Activated naive CD4-positive, alpha-beta T cell treated with anti-CD3 and anti-CD28 coated beads, Interleukin-2, amount 10 ng/mL, durations not matched to agents 7 days and 5 days (primary cell): ENCODE measurements at places on chromosomes 1 and 21.

DNA sequence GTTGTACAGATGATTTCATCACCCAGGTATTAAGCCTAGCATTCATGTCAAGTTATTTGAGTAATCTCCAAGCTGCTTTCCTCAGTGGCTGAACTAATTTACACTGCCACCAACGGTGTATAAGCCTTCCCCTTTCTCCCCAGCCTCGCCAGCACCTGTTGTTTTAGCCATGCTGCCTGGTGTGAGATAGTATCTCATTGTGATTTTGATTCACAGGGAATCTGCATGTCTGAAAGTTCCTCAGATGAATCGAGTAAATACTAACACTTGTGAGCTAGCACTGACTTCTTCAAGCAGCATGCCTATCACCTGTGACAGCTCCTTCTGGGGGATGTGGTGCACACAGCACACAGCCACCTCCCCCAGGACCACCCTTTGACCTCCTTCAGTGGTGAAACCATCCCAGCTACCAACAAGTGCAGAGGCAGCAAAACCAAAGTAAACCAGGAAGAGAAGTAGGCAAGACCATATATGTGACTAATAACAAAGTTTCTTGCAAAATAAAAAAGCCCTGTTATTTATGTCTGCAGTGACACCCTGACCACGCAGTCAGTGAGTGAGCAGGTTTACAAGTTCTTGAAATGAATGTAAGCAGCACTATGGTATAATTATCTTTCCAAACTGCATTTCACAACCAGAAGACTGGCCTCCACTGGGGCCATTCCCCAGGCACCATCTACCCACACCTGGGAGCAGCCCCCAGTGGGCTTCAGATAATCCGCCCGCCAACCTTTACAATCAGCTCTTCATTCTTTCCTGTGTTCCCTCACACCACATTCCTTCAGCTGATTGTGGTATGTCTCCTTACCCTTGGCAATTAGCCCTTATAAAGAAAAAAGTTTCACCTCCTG, 173.8 kb downstream of the ETS2 start:
- no peak for DNase-seq

DNA sequence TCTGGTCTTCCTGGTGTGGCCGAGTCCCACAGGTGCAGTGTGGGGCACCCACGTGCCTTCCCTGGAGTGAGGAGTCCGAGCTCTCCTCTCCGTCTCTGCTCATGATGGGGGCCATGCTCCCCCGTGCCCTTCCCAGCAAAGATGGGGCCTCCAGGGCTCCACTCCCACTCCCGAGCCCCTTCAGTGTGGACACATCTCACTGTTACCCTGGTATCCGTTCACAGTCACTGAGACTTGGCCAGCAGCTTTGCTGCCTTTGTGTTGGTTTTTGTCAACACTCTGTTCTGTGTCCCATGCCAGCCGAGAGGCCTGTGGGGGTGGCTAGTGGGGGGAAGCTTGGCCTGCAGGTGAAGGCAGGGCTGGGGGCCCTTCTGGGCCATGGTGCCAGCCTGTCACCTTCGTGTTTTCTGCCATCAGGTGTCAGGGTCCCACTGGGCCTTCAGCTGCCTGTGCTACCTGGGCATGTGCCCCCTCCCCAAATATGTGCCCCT, 46.9 kb upstream of the POFUT2 start:
- DNase-seq = no peak

DNA sequence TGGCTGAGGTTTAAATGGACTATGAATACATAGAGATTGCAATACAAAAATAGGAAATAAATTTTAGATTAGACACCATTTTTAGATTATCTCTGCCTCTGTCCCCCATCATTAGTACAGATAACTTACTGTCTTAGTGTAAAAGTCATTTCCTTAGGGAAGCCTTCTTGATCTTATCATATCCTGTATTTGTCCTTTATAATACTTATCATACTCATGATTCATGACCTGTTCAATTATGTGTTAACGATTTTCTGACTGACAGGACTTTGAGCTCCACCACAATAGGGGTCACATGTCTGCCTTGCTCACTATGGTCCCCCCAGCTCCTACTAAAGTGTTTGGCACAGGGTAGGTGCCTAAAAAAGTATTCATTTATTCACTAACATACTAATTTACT, 14.6 kb downstream of the TEX38 start:
- no peak for DNase-seq

DNA sequence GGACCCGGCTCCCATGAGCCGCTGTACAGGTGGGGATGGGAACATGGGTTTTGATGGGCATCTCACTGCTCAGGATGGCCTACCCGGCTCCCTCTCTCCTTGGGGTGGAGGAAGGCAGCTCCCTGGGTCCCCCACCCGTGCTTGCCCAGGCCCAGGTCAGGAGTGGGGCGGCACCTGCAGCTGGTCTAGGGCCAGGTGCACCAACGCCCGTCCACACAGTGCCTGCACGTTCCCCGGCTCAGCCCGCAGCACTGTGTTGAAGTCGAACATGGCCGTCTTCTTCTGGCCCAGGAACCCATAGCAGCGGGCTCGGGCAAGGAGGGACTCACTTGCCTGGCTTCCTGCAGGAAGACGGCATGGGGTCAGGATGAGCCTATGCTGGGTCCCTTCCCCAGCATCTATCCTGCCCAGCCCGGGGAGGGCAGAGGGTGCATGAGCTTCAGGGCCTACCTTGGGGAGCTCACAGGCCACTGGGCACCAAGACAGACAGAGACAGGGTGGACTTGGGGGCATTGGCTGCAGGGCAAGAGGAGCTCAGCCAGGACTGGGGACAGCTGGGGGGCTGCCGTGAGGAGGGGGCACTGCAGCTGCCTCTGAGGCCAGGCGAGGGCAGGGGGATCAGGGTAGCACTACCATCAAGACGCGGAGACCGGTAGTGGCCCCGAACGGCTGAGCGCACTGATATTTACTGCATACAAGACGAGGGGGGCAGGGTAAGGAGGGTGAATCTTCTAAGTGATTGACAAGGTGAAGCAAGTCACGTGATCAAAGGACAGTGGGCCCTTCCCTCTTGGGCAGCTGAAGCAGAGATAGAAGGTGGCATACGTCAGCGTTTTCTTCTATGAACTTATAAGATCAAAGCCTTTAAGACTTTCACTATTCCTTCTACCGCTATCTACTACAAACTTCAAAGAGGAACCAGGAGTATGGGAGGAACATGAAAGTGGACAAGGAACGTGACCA, 17.8 kb downstream of the TTC34 start:
- DNase-seq = peak; percentile 11

DNA sequence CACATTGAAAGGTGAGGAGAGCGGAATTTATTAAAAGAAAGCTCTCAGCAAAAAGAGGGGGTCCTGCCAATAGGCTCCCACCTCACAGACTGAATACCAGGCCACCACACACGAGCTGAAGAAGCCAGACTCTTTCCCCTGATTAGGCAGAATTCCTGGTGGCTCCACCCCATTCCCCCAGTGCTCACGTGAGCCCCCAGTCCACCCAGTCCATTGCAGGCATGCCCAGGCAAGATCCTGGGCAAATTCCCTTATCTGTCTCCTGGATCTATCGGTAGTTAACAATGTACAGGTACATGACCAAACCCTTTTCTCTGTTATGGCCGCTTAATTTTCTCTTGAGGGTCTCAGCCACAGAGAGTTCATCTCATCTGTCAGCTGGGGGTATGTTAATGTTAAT, 54.6 kb upstream of the BTG3 start:
- DNase-seq = no peak

- no peak for DNase-seq
Observed at GRCh38 chr21:27564684-27565301, 597.9 kb upstream of the ADAMTS5 start.

- DNase-seq = no peak
Observed at GRCh38 chr1:63891060-63891690, 117.4 kb downstream of the ROR1 start.

DNA sequence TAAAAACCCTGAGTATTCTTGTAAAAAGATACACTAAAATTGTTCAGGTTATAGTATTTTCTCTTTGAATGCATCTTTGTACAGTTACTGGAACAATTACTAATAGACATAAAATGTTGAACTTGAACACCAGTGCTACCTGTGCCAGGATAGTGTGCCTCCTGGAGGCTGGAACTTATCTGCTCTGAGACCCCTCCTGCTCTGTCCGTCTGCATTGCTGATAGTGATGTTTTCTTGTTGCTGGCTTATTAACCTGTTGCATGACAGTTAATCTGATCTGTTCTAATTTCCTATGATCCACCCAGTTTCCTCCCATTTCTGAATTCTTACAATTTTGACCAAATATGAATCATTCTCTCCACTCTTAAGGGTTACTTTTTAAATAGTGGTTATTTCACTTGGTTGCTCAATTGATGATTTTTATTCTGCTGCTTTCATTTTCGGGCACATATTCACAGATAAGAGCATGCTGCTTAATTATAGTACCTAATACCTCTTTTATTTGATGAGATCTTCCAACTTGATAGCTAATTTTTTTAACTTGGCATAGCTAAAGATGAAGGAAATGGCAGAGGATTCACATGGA, 101.4 kb downstream of the CC2D1B start:
- DNase-seq = no peak

- DNase-seq = no peak
Observed at GRCh38 chr1:38953433-38953860, 11.8 kb upstream of the RHBDL2 start.

- DNase-seq = peak; percentile 89
Observed at GRCh38 chr21:43646550-43647260, 12.6 kb downstream of the HSF2BP start.

GRCh38 chr1:193417945-193418744, 231.7 kb upstream of the B3GALT2 start:
- DNase-seq = peak; percentile 29

GRCh38 chr21:32611471-32611997, 643 bp downstream of the CFAP298 start:
- DNase-seq = peak; percentile 56

- no peak for DNase-seq
Observed at GRCh38 chr1:169120066-169120465, 13.6 kb downstream of the ATP1B1 start.

DNA sequence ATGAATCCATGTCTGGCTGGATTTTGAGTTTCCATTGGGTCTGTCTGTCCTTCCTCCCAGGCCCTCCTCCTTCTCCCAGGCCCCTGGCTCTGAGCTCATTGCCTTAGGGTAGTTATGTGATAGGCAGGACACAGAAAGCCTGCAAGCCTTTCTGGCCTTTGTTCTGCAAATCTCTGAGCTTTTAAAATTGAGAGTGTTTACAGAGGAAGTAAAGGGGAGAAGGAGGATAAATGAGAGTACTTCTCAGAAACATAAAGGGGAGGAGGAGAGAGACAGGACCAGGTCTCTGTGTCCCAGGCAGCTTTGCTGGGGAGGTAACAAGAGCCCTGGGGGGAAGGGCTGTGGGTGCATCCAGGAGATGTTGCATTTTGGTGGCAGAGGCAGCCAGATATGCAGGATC, 126.7 kb downstream of the FOXD2 start:
- no peak for DNase-seq

DNA sequence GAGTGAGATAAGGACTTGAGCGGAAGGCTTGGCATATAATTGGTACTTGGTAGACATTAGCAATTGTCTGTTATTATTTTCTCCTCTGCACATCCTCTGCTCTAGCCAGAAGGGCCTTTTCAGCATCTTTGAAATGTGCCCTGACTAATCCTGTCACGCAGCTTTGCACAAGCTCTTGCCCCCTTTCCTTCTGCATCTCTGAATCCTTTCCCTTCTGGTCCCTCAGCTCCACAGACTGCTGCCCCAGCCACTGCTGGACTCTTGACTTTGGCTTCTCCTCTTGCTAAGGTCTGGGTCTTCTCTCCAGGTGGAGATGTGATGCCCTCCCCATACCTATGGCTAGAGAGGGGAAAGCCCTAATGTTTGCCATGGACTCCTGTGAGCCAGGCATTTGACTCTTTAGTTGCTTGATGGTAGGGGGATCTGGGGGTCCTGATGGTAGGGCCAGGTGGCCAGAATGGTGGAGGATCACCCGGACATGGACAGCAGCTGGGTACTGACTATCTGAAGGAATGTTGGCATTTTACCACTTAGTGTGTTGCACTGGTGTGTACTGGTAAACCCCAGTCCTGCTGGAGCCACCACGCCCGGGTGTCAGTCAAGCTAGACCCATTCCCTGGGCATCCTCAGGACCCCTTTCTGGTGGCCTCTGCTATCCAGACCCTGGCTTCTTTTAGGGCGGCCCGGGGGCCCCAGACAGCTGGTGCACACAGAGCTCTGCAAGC, 4.4 kb downstream of the HPCA start:
- no peak for DNase-seq

GRCh38 chr21:15826147-15826780, 96.5 kb downstream of the USP25 start:
- peak; percentile 32 for DNase-seq
